ENCODE measurements at places on chromosomes 12 and 14.

- peak; percentile 75 for DNase-seq
Observed at GRCh38 chr12:58310368-58310767, 369.0 kb downstream of the ATP23 start.

DNA sequence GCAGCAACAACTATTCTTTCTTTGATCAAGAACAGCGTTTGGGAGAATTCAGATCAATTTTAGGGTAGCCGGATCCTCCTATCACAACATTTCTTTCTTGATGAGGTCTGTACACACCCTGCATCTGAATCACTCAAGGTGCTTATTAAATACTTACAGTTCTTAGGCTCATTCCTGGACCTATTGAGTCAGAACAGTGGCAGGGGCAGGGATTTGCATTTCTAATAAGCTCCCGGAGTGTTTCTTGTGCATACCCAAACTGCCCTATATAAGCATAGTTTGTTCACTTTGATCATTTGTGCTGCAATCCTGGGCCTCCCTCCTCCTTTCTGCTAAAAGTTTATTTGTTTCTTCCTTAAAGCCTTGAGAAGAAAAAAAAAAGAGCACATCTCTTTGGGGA lies 80.5 kb upstream of the RPH3A start:
- DNase-seq: no peak

GRCh38 chr12:113271466-113271852 lies 50.2 kb downstream of the TPCN1 start:
- DNase-seq: no peak

- DNase-seq: peak; percentile 36
Observed at GRCh38 chr12:115378291-115378690, 694.3 kb upstream of the TBX3 start.

GRCh38 chr12:79676579-79676978 lies 14.2 kb downstream of the PAWR start:
- no peak for DNase-seq

DNA sequence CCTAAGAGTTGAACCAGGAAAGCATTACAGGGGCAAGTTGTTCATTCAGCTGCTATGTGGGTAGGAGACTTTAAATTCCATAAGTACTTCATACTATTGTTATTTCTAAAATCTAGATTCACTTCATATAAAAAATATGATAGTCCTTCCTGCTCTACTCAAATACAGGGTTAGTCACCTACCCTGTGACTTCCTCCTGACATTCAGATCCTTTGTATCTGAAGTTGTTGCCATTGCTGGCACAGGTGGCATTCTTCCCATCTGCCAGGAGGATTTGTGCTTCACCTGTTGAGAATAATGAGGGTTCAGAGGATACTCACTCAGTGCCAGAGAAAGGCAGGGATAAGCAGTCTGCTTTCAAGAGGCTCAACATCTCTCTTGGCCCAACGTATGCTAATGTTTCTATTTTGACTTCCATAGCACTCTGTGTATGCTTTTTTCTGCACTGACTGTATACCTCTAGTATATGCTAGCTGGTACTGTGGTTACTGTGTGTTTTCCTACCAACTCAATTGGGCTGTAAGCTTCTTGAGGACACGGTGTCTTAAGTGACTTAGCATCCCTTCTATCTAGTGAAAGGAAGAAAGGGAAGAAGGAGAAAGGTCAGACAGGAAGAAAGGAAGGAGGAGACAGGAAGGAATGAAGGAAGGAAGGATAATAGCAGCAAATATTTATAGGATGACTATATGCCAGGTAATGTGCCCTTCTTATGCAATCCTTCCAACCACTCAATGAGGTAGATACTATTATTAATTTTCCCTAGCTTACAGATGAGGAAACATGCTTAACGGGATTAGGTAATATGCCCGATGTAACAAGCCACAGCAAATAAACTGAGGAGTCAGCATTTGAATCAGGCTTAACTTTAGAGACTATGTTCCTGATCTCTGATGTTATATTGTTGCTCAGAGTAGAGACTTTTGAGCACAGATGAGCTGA lies 38.5 kb upstream of the FGF6 start:
- no peak for DNase-seq

- no peak for DNase-seq
Observed at GRCh38 chr12:97112136-97112535, 205.1 kb downstream of the NEDD1 start.

DNA sequence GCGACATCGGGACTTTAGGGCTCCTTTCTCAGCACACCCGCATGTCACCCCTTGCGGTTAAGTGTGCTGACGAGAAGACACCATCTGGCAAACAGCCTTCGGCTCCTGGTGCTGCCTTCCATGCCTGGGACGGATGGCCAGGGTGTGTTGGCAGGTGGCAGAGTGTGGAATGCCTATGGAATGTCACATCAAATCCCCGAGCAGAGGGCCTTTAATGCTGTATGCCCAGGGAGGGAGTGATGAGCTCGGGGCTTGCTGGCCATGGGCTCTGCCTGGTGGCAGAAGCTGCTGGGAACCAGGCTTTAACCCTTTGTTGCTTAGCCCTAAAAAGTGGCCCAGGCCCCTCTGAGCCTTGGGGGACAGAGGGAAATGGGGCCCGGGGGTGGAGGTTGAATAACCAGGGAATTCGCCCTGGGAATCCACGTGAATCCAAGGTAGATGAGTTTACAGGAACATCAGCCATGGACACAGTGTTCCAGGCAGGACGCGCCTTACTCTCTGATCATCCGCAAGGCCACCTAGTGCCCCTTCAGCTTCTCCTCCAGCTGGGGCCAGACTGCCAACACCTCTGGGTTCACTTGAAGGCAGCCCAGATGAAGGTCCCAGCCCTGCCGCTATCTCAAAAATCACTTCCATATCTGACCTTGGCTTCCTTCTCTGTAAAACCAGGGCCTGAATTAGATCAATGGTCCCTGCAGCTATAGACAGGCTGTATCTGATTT lies 17.4 kb downstream of the FAM181A start:
- DNase-seq: no peak

DNA sequence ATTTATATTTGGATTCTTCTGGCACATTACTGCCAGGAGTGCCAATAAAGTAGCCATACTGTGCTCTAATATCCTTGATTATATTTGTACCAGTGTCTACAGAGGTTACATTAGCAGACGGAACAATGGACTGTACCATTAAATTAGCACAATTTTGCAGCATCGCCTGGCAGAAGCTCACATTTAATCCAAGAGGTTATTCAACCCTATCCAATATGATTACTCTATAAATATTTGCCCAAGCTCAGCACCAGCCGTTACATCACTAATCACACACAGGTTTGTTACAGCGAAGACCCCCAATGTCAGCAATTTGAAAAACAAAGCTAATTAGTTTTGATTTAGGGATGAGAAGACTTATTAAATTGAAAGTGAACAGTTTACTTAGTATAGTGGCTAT lies 16.9 kb upstream of the MGST1 start:
- no peak for DNase-seq

DNA sequence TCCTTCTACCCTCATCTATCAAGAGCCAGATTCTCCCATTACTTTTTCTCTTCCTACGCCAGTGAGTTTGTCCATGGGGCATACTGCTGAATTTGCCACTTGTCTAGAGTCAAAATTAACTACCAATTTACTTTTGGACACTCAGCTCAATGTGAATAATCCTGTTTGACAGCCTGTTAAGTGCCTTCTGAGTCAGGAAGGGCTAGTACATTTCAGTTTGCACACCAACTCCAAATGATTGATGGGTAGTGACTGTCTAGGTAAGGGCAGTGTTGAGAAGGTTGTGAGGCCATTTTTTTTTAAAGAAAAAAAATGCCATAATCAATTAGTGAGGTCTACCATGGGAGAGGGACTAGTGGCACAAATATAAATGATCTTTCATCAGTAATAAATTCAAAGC lies 21.8 kb upstream of the TRIM9 start:
- DNase-seq: no peak

DNA sequence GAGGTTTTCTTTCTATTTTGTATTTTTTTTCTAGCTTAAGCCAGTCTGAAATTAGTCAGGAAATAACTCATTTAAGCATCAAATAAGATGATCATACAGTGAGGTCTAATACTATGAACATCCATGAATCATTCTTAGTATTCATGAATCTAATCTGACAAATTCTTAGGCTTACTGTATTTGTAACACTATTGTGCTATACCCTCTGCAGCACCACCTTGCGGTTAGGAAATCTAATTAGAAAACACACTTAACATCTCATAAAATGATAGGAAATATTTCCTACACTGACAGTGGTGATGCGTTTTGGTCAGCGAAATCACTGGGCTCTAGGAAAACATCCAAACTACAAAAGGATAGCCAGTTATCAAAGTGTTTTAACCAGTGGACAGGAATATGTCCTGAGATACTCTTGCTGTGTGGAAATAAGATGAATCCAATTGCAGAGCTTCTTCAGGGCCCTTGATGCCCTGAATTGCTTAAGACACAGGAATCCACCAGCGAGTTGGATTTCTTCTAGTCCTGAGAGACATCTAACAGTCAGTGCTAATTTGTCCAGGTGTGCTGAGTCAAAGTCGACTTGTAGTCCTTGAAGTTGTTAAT lies 109.3 kb upstream of the MYF6 start:
- peak; percentile 84 for DNase-seq

GRCh38 chr14:101918065-101918989 lies 46.0 kb upstream of the DYNC1H1 start:
- no peak for DNase-seq

DNA sequence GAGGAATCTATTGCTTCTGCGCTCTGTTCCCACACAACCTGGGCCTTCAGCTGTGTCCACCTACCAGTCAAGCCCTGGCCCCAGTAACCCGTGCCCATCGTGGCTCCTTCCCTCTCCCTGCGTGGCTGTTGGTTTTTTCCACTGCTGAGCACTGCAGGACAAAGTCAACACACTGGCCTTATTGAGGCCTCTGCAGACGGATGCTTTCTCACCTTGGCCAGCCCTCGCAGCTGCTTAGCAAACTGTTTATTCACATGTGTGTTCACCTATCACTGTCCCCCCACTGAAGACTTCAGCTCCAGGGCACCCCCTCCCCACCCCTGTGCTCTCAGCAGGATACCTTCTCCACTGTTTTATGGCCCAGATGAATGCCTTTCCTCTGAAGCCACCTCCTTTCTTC lies 12.8 kb upstream of the GPX2 start:
- no peak for DNase-seq

GRCh38 chr12:105915997-105916759 lies 222.6 kb downstream of the NUAK1 start:
- DNase-seq: peak; percentile 40

GRCh38 chr14:105139831-105140239 lies 28.7 kb downstream of the JAG2 start:
- no peak for DNase-seq

DNA sequence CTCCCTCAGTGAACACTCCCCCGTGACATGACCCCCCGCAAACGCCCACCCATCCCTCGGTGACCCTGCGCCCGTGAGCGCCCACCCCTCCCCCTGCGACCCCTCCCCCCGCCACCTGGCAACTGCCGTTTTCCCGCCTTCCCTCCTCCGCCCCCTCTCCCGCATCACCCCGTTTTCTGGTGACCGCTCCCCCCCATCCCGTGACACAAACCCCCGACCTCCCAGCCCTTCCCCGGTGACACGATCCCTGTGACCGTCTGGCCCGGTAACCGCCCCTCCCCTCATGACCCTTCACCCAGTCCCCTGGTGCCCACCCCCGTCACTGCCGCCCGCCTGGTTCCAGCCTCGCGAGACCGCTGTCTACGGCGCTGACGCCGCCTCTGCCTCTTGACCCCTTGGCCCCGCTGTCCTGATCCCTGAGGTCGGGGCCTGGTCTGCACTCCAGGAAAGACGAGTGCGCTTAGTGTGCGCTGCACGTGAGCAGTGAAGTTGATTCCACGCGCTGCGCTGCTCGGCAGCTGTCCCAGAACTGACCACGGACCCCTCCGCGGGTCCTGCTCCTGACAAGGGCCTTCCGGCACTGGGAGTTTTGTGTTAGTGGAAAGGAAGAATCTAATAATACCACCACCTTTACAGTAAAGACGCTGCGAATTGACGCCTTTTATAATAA lies 59.4 kb downstream of the DDX51 start:
- DNase-seq: peak; percentile 39

DNA sequence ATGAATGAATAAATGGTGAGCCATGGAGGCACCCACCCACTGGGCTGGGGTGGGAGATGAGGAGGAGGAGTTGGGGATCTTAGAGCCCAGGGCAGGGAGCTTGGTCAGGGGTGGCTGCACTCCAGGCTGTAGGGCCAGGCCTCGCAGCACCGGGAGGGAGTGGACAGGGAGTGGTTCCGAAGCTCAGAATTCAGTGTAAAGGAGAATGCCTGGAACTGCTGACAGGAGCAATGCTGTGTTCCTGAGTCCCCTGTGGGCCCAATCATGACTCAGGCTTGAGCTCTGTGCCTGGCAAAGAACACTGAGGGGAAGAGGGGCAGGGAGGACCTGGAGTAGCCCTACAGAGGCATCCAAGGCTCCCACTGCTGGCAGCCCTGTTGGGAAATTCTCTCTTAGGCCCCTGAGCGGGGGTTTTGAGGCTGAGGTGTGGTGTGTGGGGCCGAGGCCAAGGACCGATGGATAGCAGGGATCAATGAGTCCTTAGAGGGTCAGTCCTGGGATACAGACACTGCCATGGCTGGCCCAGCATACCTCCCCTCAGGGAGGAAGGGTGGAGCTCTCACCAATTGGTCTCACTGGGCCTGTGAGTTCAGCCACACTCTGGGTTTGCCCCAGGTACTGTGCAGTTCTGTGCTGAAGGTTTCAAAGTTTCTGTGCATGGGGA lies 9.5 kb upstream of the RABGGTA start:
- DNase-seq: no peak

DNA sequence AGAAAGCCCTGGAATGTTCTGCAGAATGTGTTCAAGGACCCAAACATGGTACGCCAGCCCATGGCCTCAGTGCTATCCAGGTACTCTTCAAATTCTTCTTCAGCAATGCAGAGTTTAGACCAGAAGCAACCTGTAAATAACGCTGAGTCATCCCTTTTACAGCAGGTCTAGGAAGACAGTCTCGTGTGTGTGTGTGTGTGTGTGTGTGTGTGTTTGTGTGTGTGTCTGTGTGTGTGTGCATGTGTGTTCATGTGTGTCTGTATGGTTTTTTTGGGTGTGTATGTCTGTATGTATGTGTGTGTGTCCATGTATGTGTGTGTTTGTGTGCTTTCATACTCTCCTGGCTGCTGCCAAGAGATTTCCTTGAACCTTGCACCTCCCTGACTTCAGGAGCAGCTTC lies 60.1 kb upstream of the RFX4 start:
- DNase-seq: no peak

GRCh38 chr12:14207905-14208551 lies 157.5 kb upstream of the ATF7IP start:
- DNase-seq: no peak

DNA sequence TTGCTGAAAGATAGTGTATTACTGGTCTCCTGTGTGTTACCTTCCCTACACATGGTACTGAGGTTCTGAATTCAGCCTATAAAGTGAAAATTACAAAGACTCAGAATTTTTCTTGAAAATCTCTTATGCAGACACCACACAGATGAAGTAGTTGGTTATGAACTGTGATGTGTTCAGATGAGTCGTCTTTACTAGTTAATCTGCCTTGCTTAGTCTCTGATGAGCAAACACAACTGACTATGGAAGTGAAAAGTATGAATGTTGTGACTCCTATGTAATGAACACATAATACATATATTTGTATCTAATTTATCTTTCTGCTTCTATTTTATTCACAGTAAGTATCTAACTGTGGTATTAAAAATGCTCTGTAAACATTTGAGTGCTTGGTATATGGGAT lies 4.7 kb downstream of the MTERF2 start:
- DNase-seq: peak; percentile 28

Data from fibroblast of skin of right quadriceps (primary cell).